ENCODE measurements at places on chromosomes 1 and 21. TPM values are rescaled to one million over a fixed set of nuclear protein-coding genes. Genes with fewer than 3 reads are reported as not detected.

CLDN19 gene
- 1.6 TPM for total RNA-seq

NBPF10 gene
- 6.3 TPM for total RNA-seq

BATF3 gene
- total RNA-seq: 1.0 TPM

SMIM1 gene
- total RNA-seq: 12.1 TPM

LYPD8 gene
- total RNA-seq: not detected

CLCA1 gene
- not detected for total RNA-seq

S100A3 gene
- total RNA-seq: not detected

OR2T29 gene
- not detected for total RNA-seq

TMEM51 gene
- total RNA-seq: 10.9 TPM

TAF1A gene
- 15.6 TPM for total RNA-seq

SPRR3 gene
- not detected for total RNA-seq

SLFNL1 gene
- total RNA-seq: 1.2 TPM

SASS6 gene
- 5.9 TPM for total RNA-seq

SPATA46 gene
- total RNA-seq: not detected

KCNQ4 gene
- 0.79 TPM for total RNA-seq

SLC35F3 gene
- total RNA-seq: 0.25 TPM

GJC2 gene
- total RNA-seq: 2.5 TPM

ZNF678 gene
- 19.4 TPM for total RNA-seq

FCRL6 gene
- 0.60 TPM for total RNA-seq

NOC2L gene
- total RNA-seq: 73.1 TPM

HUNK gene
- total RNA-seq: 61.4 TPM

FBLIM1 gene
- total RNA-seq: 101 TPM

RIMKLA gene
- total RNA-seq: 0.31 TPM

ST6GALNAC3 gene
- total RNA-seq: 64.8 TPM

LCE1B gene
- total RNA-seq: not detected

GPR25 gene
- not detected for total RNA-seq

HORMAD1 gene
- not detected for total RNA-seq

HLX gene
- 0.75 TPM for total RNA-seq

USH2A gene
- total RNA-seq: 0.04 TPM

AQP10 gene
- total RNA-seq: 1.00 TPM

EYA3 gene
- total RNA-seq: 29.3 TPM

CD34 gene
- 1.6 TPM for total RNA-seq

FAM72C gene
- 2.0 TPM for total RNA-seq

SLC45A3 gene
- total RNA-seq: 7.0 TPM

LIN28A gene
- total RNA-seq: not detected

TNFAIP8L2 gene
- total RNA-seq: not detected

LORICRIN gene
- total RNA-seq: not detected

NID1 gene
- total RNA-seq: 45.5 TPM

SLAMF1 gene
- total RNA-seq: not detected

MIXL1 gene
- total RNA-seq: 3.4 TPM

KRTAP7-1 gene
- total RNA-seq: not detected

PSMA5 gene
- total RNA-seq: 69.7 TPM

LEMD1 gene
- total RNA-seq: 1.3 TPM

LAPTM5 gene
- not detected for total RNA-seq

SELL gene
- total RNA-seq: 1.4 TPM

EDARADD gene
- 16.6 TPM for total RNA-seq

SYDE2 gene
- total RNA-seq: 42.4 TPM

PSMB4 gene
- total RNA-seq: 202 TPM

CFAP45 gene
- total RNA-seq: 0.18 TPM

BLACAT1 gene
- total RNA-seq: 0.72 TPM

RGSL1 gene
- not detected for total RNA-seq

SLC16A1 gene
- total RNA-seq: 57.8 TPM

FMO2 gene
- not detected for total RNA-seq
